Activated CD8-positive, alpha-beta T cell treated with anti-CD3 and anti-CD28 coated beads for 36 hours (primary cell): ENCODE measurements at places on chromosomes 3 and 15.

DNA sequence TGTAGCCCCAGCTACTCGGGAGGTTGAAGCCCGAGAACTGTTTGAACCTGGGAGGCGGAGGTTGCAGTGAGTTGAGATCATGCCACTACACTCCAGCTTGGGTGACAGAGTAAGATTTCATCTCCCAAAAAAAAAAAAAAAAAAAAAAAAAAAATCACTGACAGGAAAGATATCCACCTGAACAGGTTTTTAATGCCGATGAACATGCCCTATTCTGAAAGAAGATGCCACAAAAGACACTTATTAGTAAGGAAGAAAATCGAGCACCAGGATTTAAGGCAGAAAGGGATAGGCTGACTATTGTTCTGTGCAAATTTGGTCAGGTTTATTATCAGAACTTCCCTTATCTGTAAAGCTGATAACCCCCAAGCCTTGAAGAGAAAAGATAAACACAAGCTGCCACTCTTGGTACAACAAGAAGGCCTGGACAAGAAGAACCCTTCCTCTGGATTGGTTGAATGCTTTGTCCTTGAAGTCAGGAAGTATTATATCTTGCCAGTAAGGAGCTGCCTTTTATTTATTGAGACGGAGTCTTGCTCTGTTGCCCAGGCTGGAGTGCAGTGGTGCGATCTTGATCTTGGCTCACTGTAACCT, 2.7 kb upstream of the PARP16 start:
- no peak overlapping the region for H3K27ac ChIP-seq
- DNase-seq: no peak
- H3K4me1 ChIP-seq: peaks cover 20% of the 10 kb centered on the region
- no peak overlapping the region for H3K4me3 ChIP-seq

GRCh38 chr3:134149286-134149685, 101.4 kb downstream of the RYK start:
- H3K27me3 ChIP-seq: no peaks in the 10 kb centered on the region
- no peak overlapping the region for H3K27ac ChIP-seq
- no peak overlapping the region for H3K4me3 ChIP-seq

DNA sequence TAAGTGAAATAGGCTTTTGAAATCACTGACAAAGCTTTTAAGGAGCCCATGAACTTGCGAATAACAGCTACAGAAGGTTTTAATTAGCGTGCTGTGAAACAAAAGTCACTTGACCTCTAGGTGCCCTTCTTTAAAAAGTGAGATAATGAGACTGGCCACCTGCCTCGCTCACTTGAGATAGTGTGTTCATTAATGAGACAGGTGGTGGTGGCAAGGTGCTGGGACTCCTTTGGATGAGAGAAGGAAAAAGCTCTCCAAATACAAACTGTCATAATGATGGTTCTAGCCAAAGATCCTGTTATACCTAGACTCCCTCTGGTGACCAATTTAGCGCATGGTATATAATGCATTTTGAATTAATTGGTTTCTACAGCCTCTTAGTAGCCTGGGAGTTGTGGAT, 22.7 kb upstream of the IREB2 start:
- peaks cover 1% of the 10 kb centered on the region for H3K27me3 ChIP-seq
- no peak for DNase-seq
- H3K4me1 ChIP-seq: no peaks in the 10 kb centered on the region

DNA sequence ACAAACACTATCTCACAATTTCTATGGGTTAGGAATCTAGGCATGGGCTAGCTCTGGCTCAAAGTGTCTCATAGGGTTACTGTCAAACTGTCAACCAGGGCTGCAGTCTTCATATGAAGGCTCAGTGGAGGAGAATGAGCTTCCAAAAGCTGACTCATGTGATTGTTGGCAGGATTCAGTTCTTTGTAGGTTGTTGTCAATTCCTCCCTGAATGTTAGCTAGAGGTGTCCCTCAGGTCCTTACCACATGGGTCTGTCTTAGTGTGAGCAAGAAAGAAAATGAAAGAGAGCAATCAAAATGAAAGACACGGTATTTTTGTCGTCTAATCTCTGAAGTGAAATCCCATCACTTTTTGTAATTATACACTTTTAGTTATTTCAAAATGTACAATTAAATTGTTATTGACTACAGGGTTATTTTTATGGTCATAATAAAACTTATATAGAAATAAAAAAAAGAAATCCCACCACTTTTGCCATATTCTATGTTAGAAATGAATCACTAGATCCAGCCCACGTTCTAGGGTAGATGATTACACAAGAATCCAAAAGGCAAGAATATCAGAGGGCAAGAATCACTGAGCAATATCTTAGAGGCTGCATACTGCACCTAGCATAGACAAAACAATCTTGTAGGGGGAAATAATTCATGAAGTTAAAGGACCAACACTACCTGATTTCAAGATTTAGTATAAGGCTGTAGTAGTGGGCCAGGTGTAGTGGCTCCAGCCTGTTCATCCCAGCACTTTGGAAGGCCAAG, 8.4 kb downstream of the ACSBG1 start:
- no peaks in the 10 kb centered on the region for H3K36me3 ChIP-seq
- H3K4me1 ChIP-seq: peaks cover 7% of the 10 kb centered on the region
- no peak overlapping the region for H3K4me3 ChIP-seq
- no peak for DNase-seq
- H3K27me3 ChIP-seq: no peaks in the 10 kb centered on the region
- H3K27ac ChIP-seq: no peak overlapping the region

DNA sequence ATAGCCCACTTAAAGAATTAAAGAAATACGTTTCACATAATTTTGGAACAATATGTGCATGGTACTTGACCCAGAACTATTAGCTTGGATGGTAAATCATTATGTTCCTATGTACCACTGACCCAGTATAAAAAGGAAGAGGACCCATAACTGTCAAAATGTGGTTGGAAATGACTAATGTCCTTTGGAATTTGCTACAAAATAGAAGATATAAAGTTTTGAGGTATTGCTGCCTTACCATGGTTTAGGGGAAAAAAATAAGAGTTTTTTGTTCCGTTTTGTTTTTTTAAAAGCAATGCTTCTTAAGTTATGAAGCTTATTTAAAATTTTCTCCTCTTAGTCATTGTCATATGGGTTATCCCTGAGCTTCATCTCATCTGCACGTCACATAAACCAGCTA, 15.8 kb upstream of the TFDP2 start:
- H3K36me3 ChIP-seq: peaks cover 10% of the 10 kb centered on the region
- no peaks in the 10 kb centered on the region for H3K4me1 ChIP-seq

DNA sequence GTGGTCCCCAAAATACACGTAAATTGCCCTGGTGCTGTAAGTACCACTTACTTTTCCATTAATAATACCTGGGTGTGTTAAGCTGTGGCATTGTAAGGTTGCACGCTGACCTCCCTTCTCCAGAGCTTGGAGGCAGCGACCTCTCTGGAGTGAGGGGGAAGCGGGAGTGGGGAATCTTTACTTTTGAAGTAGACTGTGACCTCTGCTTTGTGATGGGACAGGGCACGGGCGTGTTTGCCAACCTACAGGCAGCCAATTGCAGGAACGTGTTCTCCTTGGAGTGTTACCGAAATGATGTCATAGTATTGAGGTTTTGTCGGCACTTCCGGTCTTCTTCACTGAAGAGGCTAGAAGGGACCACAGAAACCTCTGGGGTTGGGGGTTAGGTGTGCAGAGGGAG, 227.3 kb upstream of the C2CD4B start:
- peak; percentile 18 for DNase-seq
- H3K4me3 ChIP-seq: peak overlapping the region; percentile 92
- peaks cover 13% of the 10 kb centered on the region for H3K4me1 ChIP-seq
- H3K27ac ChIP-seq: peak overlapping the region; percentile 20

DNA sequence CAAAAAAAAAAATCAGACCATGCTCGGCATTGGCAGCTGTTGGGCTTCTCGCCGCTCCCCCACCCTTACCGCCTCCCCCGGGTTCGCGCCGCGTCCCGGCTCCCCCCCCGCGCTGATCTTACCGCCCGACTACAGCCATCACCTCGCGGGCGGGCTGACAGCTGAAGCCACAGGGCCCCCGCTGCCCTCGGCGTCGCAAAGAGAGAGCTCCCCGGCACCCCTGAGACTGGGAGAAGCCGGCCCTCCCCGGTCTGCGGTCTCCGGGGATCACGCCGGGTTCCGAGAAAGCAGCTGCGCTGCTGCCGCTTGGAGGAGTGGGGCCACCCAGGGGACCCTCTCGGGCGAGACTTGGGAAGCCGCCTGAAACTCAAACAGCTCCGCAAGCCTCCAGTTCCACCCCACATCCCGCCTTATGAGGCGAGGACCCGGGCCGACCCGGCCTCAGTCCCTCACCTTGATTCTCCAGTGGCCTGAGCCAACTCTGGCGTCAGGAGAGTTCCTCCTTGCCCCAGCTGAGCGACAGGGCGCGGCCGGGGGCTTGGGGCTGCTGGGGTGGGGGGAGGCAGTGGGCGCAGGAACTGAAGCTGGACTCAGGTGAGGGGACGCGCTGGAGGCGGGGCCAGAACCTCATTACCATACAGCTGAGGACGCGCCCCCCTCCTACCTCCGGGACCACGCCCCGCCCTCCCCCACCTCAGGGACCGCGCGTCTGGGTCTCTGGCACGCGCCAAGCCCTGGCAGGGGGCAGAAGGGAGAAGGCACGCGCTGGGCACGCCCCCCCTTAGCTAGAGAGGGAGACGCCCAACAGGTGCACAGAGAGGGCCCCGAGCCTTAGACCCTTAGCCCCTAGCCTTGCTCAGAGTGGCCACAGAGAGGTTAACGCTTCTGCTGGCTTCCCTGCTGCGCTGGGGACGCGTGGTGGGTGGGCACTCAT, 1.0 kb upstream of the DLL4 start:
- peak overlapping the region; percentile 58 for H3K4me3 ChIP-seq
- no peaks in the 10 kb centered on the region for H3K36me3 ChIP-seq
- no peak overlapping the region for H3K27ac ChIP-seq
- H3K4me1 ChIP-seq: peaks cover 50% of the 10 kb centered on the region
- H3K27me3 ChIP-seq: peaks cover 65% of the 10 kb centered on the region

DNA sequence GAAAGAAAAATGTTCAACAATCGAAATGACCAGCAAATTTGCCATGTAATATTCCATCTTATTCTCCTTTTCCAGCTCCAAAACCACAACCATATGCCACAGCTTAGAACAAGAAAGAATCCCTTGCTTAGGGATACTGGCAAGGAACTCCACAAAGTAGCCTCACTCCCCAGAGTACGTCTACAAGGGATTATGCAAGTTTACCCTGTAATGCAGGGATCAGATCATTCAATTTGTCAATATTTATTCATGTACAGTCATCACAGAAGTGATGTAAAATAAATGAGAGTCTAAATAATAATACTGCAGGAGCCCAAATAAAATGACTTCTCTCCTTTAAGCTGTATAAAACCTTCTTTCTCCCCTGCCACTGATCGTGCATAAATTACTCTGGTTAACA, 23.5 kb upstream of the MYO1E start:
- no peaks in the 10 kb centered on the region for H3K4me1 ChIP-seq
- H3K27ac ChIP-seq: no peak overlapping the region
- peaks cover 20% of the 10 kb centered on the region for H3K27me3 ChIP-seq
- no peaks in the 10 kb centered on the region for H3K36me3 ChIP-seq
- DNase-seq: no peak

DNA sequence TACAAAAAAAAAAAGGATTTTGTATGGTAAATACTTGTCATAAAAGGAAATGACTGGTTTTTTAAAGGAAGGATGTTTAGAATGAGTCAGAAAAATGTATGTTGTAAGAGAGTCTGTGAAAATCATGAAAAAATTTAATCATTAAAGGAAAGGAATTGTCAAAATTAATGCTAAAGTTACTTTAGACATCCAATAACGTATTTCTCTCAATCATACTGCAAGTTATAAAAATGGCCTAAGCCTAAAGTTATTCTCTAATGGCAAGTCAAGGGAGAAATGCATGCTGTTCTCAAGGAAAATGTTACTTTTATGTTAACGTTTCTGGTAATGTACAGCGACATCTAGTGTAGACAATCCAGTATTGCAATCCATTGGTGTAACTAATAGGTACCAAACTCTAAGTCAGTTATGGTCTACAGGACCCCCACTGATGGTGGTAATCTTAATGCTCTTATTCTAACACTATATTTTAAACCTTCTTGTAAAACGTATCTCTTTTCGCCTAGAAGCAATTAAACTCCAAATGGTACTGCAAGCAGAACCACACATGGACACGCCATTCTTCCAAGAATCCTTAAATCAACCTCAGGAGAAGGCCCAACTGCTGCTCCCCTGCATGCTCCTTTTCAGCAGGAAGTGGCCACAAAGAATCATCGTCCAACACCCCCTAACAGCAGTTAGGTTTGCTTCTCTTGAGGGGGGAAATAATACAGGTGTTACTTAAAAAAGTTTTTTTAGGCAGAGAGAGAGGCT, 35.2 kb downstream of the NCEH1 start:
- no peaks in the 10 kb centered on the region for H3K36me3 ChIP-seq
- no peak for DNase-seq
- H3K27ac ChIP-seq: no peak overlapping the region
- H3K4me3 ChIP-seq: no peak overlapping the region

- no peak overlapping the region for H3K4me3 ChIP-seq
- H3K27ac ChIP-seq: no peak overlapping the region
- DNase-seq: no peak
- H3K27me3 ChIP-seq: peaks cover 2% of the 10 kb centered on the region
- peaks cover 6% of the 10 kb centered on the region for H3K4me1 ChIP-seq
Measured at GRCh38 chr3:192861972-192862371, 55.7 kb downstream of the MB21D2 start.
